Right lobe of liver (tissue), 6 donors: ENCODE measurements at places on chromosomes 7 and 10.
A peak's percentile ranks its signal among the peaks of the same experiment; 100 is the strongest.

- DNase-seq, result peak; percentile 55
Observed at GRCh38 chr10:97407211-97407951, 6.2 kb upstream of the RRP12 start.

- DNase-seq, result no peak
Observed at GRCh38 chr10:83929399-83929798, 209.9 kb upstream of the GHITM start.

DNA sequence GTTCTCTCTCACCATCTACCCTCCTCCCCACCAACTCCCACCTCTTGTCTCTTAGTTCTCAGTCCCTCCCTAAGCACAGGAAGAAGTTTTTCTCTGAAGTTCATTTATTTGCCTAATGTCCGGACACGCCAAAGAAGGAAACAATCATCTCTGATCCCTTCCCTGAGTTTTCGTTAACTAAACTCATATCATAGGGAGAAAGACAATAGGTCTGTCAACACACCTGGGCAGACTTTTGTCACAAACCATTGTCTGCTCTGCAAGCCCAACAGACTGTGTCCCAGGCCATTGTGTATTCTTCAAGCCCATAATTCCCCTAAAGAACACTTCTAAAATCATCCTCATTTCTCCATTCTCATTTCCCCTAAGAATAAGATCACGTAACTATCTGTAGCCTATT lies 691.0 kb upstream of the MBL2 start:
- no peak for DNase-seq

DNA sequence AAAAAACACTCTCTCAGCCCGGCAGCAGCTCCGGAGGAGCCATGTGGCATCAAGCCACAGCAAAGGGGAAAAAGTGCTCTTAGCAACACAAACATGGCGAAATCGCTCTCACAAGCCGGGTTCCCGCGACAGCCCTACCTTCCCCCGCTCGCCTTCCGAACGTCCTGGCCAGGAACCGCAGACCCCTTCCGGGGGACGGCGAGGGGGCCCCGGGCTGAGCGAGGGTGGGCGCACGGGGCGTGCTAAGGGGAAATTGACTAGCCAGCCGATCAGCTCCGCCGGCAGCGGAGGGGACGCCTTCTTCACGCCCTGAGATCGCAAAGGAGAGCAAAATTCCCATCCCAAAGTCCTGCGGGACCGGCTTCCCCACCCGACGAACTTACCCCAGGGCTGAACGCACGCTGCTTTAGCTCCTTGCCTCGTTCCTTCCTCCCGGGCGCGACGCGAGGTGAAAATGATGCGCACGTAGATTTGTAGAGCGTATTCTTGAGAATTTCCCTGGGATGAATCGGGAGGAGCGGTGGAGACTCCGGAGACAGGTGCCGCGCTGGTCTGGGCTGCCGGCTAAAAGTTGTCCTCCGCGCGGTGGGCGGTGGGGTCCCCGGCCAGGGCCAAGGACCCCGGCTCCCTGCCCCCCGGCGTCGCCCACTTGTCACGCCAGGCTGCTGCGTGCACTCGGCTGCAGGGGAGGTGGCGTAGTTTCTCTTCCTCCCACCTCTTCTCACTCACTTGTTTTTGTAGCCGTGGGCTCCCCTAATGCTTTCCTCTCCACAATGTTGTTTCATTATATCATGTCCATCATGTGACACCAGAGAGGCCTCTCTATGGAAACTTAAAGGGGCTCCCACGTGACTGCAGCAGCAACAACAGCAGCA lies 220.1 kb upstream of the MKLN1 start:
- DNase-seq, result peak; percentile 81

GRCh38 chr10:58094985-58095718 lies 172.5 kb downstream of the IPMK start:
- no peak for DNase-seq

DNA sequence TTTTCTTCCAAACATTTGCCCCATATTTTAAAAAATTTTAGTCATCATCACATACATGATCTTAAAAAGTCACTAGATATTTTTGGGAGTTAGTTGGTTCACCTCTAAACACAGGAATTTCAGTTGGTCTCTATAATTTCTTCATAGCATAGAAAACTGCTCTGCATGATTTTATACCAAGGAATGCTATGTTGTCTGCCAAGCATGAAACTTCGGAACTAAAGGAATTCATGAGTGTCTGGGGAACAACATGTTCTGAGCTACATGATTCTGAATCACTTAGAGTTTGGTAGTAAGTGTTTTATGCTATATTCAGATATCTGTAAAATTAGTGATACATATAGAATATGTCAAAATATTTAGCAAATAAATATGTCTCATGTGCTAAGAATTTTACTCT lies 957.8 kb downstream of the GATA3 start:
- DNase-seq, result no peak
